ENCODE measurements at places on chromosomes 16 and 17. TPM values are rescaled to one million over a fixed set of nuclear protein-coding genes. Genes with fewer than 3 reads are reported as not detected.

Gene CCDC144A
- polyA plus RNA-seq, result 5.2 TPM

Gene KRTAP1-1
- polyA plus RNA-seq, result not detected

Gene TUBB3
- 13.9 TPM for polyA plus RNA-seq

GRCh38 chr17:66411520-66411919, 109.1 kb downstream of the PRKCA start:
- no peak for DNase-seq

DNA sequence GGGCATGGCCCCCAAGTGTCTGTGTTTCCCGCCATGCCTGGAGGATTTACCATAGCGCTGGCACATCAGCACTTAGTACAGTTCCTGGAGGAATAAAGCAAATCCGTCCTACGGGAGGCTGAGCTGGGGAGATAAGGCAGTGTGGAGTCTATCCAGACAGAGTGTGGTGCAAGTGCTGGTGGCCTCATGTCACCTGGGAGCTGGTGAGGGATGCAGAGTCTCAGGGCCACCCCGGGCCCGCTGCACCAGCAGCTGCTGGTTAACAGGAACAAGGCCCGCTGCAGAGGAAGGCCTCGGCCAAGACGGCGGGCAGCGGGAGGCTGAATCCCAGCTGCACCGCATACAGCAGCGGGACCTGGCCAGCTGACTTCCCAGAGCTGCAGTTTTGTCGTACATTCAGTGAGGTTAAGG, 57.3 kb upstream of the CDC42EP4 start:
- DNase-seq, result no peak

DNA sequence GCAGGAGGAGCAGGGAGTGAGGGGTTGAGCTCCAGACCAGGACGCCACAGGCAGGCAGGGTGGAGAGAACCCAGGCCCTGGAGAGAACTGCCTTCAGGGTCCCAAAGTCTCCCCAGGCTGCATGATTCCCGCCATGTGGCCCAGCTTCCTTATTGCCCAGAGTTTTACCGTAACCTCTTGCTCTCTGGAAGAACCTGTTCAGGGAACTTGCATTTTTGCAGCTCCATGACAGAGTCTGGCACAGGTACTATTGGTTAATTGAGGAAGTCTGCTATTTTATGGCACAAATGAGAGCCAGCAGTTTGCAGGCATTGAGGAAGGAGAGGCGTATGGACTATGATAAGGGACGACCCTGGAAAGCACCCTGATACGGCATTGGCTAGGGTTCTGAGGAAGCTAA, 11.6 kb upstream of the NOS2 start:
- no peak for DNase-seq

DNA sequence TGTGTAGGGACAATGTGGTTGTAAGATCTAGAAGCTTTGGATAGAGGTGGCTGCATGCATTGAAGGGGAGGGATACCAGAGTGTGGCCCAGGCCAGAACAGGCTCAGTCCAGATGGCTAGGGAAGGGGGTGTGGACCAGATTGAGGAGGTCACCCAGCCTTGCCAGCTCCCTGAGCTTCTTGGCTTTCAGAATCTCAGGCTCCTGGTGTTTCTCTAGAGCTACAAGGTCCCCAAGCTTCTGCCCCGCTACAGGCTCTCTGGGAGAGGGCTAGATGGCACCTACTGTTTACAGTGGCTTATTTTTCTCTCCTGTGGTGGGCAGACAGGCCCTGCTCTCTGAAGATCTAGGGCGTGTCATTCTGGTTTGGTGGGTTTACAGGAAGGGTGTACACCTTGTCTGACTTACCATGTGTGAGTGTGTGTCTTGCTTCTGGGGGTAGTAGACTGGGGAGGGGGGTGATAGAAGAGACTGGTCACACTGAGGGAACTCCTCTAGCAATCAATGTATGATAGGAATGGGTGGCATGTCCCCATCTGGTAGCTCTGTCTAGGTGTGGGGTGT, 1.1 kb downstream of the RARA start:
- no peak for DNase-seq

DNA sequence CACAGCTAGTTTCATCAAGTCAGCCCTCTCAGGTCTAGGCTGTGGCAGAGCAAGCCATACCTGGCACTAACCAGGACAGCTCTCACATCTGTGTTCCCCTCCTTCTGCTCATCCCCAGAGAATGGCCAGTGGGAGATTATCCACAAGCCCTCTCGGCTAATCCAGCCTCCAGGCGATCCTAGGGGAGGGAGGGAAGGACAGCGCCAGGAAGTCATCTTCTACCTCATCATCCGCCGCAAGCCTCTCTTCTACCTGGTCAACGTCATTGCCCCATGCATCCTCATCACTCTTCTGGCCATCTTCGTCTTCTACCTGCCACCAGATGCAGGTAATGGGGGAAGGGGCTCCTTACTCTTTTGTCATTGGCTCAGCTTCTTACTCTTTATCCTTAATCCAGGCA, 3.6 kb downstream of the CHRNB1 start:
- no peak for DNase-seq

- no peak for DNase-seq
Observed at GRCh38 chr17:15479703-15480102, 12.3 kb upstream of the CDRT4 start.

GRCh38 chr16:81940781-81941560, 70.3 kb downstream of the SDR42E1 start:
- DNase-seq, result peak; percentile 35

GRCh38 chr16:89571636-89572035, 3.9 kb upstream of the CPNE7 start:
- DNase-seq, result no peak

- no peak for DNase-seq
Observed at GRCh38 chr16:49009204-49009603, 272.4 kb downstream of the CBLN1 start.

- DNase-seq, result no peak
Observed at GRCh38 chr16:55530316-55530856, 21.5 kb downstream of the LPCAT2 start.
